CD4-positive, alpha-beta T cell treated with Interleukin-10 for 1 hour (primary cell): ENCODE measurements at places on chromosomes 5 and 9.
A peak's percentile ranks its signal among the peaks of the same experiment; 100 is the strongest.

DNA sequence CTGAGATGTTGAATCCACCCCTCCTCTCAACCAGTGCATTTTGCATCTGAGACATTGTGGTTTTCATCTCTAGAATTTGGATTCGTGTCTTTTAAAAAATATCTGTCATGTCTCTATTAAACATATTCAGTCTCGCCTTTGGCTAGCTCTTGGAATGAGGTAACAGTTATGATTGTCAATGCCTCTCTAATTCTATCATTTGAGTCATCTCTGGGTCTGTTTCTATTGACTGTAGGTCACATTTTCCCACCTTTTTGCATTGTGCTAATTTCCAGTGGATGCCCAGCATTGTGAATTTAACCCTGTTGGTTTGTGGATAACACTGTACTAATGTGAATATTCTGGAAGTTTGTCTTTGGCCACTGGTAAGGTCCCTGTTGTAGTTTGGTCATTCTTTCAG, 8.4 kb upstream of the SLC6A3 start:
- no peak for DNase-seq

DNA sequence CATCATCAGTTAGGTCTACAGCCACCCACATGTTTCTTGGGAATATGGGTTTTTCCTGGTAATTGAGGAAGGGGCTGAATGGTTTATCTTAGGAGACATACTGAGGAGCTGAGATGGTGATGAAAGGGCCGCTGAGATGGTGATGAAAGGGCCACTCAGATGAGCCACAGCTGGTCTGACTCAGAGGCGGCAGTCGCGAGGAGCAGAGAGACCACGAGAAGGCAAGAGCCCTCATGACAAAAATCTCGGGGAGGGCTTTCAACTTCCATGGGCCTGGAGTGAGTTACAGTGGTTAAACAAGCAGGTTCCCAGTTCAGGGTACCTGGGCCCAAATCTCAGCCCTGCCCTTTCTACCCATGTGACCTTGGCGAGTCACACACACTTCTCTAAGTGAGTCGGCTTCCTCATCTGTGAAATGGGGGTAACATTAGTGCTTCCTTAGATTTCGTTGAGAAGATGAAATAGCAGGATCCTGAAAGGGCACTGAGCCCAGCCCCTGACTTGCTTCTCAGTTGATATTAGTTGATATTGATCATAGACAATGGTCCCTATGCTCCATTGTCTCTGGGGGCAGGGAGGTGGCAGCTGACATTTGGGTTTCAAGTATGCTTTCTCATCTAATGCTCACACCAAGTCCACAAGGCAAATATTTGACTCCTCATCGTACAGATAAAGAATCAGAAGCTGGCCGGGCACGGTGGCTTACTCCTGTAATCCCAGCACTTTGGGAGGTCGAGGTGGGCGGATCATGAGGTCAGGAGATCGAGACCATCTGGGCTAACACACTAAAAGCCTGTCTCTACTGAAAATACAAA, 169.5 kb downstream of the RGS3 start:
- no peak for DNase-seq

DNA sequence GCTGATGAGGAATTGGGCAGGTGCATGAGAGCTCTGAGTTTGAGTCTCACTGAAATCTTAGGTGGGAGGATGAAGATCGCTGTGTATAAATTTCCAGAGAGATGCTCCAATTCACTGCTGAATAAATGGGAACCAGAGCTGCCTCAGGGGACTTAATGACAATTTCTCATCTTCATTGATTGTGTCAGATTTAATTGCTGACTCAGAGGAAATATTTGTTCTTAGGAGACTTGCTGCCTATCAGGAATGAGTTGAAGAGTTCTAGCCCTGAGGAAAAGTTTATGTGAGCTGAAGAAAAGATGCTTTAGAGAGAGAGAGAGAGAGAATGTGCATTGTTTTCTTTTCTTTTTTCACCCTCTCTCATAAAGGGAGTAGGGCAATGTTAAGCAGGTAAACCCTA, 827.5 kb upstream of the WWC1 start:
- DNase-seq = no peak

- DNase-seq = peak; percentile 39
Measured at GRCh38 chr9:131677444-131678180, 62.3 kb downstream of the RAPGEF1 start.

GRCh38 chr5:167888393-167888792, 403.1 kb upstream of the WWC1 start:
- no peak for DNase-seq

DNA sequence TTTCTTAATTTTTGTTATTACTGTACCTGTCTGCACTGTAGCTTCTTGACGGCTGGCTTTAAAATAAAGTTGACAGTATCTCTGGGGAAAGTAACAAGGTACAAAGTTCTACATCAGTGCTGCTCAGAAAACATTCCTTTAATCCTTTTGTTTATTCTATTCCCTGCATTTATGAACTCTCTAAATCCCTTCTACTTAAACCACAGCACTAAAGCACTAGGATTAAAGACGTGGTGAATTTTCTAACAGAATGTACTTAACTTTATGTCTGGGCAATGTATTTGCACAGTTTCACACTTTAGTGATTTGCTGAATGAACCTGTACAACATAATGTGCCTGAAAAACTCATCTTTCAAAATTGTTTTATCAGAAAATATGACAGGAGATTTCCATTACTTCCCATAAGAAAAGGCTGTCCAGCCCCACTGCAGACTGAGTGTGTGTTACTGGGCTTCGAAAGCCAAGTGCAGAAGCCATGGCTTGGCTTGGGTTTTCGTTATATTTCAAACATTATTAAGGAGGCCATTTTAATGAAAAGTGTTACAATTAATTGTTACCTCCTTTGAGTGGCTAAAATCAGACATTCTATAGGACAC, 43.8 kb downstream of the LHFPL2 start:
- DNase-seq = no peak

- DNase-seq = no peak
Measured at GRCh38 chr5:52577546-52577945, 210.2 kb upstream of the ITGA1 start.

DNA sequence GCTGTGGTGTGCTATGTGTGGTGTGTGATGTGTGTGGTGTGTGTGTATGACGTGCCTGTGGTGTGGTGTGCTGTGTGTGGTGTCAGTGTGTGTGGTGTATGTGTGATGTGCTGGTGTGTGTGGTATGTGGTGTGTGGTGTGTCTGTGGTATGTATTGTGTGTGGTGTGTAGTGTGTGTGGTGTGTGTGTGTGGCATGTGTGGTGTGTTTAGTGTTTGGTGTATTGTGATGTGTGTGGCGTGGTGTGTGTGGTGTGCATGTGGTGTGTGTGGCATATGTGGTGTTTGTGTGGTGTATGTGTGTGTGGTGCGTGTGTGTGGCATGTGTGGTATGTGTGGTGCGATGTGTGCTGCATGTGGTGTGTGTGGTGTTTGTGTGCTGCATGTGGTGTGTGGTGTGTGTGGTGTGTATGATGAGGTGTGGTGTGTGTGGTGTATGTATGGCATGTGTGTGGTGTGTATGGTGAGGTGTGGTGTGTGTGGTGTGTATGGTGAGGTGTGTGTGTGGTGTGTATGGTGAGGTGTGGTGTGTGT, 18.3 kb upstream of the RNU6ATAC start:
- DNase-seq = peak; percentile 17

GRCh38 chr5:156354571-156354970, 27.6 kb downstream of the SGCD start:
- no peak for DNase-seq

- no peak for DNase-seq
Measured at GRCh38 chr9:93265301-93265971, 81.5 kb downstream of the WNK2 start.

DNA sequence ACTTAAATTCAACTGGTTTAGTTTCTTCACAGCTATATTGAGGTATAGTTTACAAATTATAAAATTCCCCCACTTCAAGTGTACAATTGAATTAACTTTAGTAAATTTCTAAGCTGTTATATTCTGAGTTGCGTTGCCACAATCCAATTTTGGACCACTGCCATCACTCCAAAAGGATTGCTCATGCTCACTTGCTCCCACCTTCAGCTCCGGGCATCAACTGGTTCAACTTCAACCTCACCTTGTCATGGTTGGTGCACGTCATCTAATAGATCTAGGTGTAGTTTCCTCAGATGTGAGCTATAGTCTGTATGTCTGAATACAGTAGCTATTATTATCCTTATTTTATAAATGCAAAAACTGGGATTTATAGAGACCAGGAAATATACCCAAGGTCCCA, 942.5 kb upstream of the WWC1 start:
- no peak for DNase-seq

GRCh38 chr9:12989669-12990068, 214.8 kb downstream of the LURAP1L start:
- no peak for DNase-seq

- DNase-seq = no peak
Measured at GRCh38 chr9:135221951-135222631, 134.6 kb downstream of the OLFM1 start.

DNA sequence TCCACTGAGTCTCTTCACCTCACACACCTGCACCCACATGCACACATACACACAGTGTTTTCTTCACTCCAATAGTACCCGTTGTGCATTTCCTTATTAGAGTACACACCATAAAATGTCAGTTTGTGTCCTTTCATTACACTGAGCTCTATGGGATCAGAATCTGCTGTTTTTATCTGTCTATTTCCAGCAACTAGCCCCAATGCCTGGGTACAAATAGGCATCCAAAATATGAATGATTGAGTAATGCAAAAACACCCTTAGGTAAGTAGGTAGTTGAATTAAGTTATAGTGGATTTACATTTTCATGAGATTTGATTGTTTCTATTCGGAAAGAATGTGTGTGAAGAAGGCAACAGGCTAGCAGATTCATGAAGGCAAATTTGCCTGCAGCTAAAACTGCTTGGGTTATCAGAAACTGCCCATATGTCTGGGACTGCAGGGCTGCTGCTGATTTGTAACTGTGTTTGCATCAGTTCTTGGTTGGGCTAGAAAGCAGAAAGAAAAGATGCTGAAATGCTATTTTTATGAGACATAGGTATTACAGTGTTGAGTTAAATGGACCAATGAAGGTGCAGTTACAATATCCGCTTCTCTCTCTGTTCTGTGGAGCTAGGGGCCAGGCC, 26.9 kb downstream of the PPP3R2 start:
- no peak for DNase-seq

GRCh38 chr5:58497386-58497785, 6.2 kb downstream of the GAPT start:
- DNase-seq = no peak

DNA sequence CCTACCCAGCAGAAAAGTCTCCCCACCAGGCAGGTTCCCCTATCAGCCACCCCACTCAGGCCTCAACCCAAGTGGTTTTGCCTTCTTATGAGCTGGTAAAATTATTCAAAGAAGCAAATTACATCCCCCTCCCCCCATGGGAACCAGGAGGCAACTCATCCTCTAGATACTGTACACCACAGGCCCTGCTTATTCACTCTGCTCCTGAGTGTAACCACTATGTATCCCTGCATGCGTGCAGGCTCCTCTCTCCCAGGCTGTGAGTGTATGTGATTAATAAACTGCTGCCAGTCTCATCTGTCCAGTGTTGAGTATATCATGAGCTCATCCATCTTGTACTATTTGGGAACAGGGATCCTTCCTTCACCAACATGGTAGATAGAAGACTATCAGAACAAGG, 8.6 kb downstream of the KCTD16 start:
- DNase-seq = no peak

- peak; percentile 59 for DNase-seq
Measured at GRCh38 chr9:90142580-90142979, 500.0 kb downstream of the DIRAS2 start.

DNA sequence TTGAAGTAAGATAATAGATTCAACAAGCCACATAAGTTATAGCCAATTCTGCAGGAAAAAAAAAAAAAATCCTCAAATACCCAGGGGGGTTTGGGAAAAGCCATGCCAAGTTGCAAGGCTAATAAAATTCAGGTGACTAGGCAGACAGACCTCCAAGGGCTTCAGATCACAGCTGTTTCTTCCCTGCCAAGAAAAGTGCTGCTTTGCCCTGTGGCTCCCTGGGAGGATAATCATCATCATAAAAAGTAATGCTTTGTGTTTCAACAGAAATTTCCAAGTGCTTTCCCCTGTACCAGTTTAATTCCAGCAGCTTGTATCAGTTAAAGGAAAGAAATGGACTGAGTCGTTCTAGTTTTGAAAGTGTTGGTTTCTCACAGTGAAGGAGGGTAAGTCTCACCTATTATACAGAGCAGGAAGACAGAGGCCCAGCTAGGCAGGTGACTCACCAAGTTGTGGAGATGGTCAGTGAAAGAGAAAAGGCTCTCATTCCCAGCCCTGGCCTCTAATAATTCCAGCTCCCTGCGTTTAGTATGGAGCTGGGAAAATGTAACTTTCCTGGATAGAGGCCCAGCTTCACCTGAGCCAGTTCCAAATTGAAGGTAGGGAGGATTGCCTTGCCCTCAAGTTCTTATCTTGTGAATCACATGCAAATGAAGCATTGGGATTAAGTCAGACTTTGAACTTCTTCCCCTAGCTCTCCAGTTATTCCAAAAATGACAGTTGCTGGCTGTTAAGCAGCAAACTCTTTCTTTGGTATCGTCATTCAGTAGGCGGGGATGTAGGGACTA, 263.4 kb downstream of the GRIA1 start:
- no peak for DNase-seq

GRCh38 chr9:106581973-106582372, 281.0 kb upstream of the ZNF462 start:
- no peak for DNase-seq

- DNase-seq = no peak
Measured at GRCh38 chr9:68685770-68686169, 19.3 kb upstream of the PIP5K1B start.

DNA sequence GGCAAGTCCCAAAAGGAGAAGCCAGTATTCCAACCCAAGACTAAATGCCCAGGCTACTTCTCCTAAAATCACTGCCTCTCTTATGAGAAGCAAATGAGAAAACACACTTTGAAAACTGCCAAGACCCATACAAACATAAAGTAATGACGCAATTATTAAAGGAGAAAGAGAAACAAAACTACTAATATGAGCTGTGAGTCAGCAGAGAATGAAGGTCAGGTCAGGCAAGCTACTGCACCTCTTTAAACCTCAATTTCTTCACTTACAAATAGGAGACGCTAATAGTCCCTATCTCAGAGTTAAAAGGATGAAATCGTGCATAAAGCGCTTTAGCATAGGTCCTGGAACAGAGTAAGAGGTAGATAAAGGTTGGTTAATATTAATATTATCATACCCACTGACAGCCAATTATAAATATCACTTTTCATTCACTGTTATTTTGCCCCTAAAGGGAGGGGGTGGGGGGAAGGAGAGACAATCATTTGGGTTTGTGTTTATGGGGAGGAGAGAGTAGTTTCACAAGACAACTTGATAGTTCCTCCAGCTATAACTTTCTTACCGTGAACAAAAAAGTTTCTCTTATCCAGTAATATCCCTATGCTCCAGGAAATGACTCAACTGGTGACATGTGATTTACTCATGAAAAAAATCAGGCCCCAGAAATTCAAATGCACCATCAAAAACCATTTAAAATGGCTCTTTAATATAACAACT, 3.6 kb downstream of the PSMB7 start:
- DNase-seq = no peak

GRCh38 chr9:128723866-128724743, at the start of gene ZDHHC12:
Gene ZDHHC12 (minus strand): TSS chr9:128724127. CDS start chr9:128724093, 34 bp downstream.
- DNase-seq = peak; percentile 99

- peak; percentile 1 for DNase-seq
Measured at GRCh38 chr5:136686192-136686872, 321.0 kb upstream of the TRPC7 start.
